HL-60 (cell line): ENCODE measurements at places on chromosomes 7 and 10.

- no peak for DNase-seq
Observed at GRCh38 chr10:45487735-45488134, 113.7 kb downstream of the ALOX5 start.

DNA sequence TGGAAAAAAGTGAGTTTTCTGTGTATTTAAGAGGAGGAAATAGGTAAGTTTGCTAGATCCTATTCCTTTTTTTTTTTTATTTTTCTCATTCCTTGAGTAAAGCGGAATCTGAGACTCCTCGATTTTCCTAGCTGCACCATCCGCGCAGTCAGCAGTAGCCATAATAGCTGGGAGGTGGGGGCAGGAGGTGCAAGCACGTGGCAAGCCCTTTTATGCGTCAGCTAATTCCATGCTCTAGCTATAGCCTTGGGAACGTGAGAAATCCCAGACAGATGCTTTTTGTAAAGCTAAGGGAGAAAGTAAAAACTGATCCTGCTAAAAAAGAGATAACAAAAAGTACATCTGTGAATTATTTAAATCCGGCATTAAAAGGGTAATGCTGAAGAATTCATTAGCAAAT is 33.2 kb upstream of the TPK1 start:
- DNase-seq, result no peak

DNA sequence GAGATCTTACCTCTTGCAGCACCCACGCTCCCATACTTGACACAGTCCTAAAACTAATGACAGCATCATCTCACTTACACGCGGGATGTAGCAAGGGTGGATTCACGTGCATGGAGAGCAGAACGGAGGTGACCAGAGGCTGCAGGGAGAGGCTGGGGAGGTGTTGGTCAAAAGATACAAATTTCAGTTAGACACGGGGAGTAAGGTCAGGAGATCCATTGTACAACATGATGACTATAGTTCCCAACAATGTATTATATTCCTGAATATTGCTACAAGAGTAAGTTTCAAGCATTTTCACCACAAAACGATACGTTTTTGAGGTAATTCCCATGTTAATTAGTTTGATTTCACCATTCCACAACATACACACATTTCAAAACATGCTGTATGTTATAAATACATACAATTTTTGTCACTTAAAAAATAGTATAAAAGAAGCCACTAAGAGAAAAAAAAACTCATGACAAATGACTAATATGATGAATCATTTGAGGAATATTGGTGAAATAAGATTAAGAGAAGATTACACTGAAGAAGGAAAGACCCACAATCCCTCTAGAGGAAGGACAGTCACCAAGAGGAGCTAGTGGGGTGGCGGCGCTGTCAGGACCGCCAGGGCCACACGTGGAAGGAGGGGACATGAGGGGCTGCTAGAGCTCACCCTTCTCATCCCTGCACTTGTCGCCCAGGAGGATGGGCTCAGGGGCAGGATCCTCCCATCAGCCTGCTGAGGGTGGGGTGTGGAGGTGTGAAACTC is 49.4 kb upstream of the EGFR start:
- no peak for DNase-seq

DNA sequence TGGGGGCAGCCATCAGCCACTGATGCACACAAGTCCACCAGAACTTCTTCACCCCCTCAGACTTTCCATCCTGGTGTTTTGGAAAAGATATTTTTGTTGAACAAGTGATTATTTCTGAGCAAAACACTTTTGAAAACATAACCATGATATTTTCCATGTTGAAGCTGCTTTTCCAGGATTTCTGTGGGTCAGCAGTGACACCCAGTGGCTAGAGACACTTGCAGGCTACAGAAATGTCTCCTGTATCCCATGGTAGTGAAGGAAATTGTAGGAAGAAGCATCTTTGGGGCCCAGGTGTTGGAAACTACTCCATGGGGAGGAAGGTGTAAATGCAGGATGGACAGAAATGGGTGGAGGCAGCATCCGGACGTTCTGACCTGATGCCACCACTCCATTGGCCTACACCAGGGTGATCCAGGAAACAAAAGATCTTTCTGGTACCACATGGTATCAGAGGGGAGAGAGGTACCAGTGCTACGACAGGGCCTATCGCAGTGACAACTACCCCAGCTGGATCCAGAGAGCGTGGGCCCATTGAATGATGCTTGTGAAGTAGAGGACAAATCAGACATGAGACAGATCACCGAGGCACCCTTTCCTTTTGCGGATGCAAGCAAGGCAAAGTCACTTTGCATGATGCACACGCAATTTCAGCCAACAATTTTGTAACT is 111.7 kb upstream of the COBL start:
- no peak for DNase-seq

- DNase-seq, result no peak
Observed at GRCh38 chr7:135368416-135369186, 135.0 kb downstream of the STRA8 start.

DNA sequence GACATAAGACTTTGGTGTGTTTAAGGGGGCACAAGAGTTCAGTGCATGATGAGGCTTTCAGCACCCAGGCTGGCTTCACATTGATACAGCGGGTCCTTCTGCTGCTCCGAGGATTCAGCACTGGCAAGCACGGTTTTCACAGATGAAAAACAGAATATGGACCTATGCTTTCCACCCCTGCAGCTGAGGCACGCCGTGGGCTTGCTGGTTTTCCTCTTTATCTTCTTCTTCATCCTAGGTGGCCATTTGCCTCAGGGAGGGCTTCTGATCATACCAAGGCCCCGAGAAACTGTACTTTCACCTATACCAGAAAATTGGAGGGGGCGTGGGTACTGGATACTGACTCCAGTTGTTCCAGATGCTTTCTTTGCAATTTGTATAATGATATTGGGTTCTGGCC is 277.1 kb upstream of the ZNF32 start:
- DNase-seq, result no peak

DNA sequence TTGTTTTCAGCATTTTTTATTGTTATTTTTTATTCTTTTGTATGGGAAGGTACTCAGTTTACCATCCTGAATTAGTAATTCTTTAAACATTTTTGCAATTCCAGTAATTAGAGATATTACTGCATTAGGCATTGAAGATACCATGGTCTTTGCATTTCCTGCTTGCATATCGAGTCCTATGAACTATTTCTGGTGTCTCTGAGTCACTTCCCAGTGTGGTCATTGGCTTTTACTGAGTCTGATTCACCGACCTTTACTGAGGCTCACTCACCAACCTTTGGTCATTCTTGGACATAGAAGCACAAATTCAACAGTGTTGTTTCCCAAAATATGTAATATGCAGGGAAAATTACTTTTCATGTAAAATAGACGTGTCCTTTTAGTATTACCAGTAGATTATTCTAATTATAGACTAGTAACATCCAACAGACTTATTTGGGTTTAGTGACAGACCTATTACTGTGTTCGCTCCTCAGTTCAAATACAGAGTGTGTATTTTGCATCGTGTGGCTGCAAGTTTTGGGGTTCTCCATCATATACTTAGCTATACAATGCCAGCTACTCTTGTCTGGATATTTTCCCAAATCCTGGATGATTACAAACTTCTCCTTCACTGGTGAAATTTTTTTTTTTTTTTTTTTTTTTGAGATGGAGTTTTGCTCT is 180.7 kb upstream of the PRSS1 start:
- DNase-seq, result no peak

DNA sequence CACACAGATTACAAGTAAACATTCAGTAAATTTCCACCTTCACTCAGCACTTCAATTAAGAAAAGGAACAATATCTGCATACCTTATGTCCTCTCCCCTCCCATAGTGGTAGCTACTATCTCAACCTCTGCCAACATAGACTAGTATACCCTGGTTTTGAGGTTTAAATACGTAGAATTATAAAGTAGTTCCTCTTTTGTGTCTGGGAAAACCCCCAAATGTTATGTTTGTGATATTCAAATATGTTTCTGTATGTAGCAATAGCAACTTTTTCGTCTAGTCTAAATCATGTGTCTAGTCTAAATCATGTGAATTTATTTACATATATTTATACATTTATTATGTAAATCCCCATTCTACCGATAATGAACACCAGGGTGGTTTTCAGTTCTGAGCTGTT is 13.2 kb upstream of the CAMK2B start:
- no peak for DNase-seq

DNA sequence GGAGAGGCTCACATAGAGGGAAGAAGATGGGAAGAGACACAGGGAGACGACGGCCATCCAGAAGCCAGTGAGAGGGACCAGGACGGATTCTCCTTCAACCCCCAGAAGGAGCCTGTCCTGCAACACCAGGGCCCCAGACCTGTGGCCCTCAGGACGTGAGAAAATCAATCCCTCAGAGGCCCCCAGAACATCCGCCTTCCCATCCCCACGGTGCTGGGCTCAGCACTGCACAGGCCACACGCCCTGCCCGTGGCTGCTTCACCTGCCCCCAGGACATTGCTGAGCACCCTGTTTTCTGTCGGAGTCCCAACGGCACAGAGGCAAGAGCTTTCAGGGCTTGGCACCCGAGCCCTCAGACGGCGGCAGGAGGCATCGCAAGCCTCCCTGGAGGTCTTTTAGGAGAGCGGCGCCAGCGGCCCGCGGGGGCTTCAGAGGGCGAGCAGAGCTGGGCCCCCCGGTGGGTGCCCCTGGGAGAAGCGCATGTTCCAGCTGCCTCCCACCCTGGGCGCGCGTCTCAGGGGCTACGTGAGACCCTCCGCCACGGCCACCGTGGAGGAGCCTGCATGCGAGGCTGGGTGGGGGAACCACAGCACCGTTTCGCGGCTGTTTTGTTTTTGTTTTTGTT is 42.8 kb downstream of the PDGFA start:
- DNase-seq, result no peak

GRCh38 chr7:102079140-102080018 is 207.3 kb upstream of the SH2B2 start:
- no peak for DNase-seq

- DNase-seq, result no peak
Observed at GRCh38 chr10:113945075-113945686, 90.7 kb downstream of the NHLRC2 start.

- DNase-seq, result no peak
Observed at GRCh38 chr7:94382746-94383145, 11.9 kb upstream of the COL1A2 start.

- no peak for DNase-seq
Observed at GRCh38 chr7:155278921-155279320, 18.8 kb upstream of the INSIG1 start.

GRCh38 chr10:7035126-7035761 is 375.6 kb downstream of the SFMBT2 start:
- DNase-seq, result peak; percentile 11

DNA sequence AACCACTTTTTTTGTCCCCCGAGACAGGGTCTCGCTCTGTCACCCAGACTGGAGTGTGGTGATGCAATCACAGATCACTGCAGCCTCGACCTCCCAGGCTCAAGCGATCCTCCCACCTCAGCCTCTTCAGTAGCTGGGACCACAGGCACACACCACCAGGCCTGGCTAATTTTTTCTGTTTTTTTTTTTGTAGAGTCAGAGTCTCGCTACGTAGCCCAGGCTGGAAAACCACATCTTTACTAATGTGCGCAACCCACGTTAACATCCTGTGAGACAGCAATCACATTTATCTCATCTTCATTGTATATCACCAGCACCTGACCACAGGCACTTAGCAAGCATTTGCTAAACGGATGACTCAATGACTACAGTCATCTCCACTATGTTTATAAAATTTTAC is 77.8 kb upstream of the ATP6V0A4 start:
- no peak for DNase-seq

GRCh38 chr10:132444877-132445351 is 47.9 kb downstream of the PWWP2B start:
- peak; percentile 91 for DNase-seq
